Cardiac muscle cell (in vitro differentiated cells and primary cell): ENCODE measurements at places on chromosomes 12 and 14. TPM values are rescaled to one million over a fixed set of nuclear protein-coding genes. Genes with fewer than 3 reads are reported as not detected.

GRCh38 chr12:33044447-33044846 lies 147.9 kb upstream of the PKP2 start:
- no peak for DNase-seq

DNA sequence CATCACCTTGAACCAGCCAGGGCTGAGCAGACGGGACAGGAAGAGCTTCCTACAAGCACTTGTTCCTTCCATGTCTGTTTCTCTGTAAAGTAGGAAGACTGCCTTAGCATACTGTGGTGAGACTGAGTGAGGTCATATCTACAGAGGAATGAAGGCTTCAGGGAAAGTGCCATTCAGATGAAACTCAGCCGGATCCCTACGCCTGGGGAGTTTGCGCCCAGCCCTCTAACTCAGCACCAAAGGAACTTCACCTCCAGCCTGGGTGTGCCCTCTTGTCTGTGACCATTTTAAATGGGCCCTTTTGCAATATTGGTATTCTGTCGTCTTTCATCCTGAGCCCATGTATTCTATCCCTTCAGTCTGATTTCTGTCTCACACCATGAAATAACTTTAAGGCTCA lies 175.6 kb upstream of the FKBP4 start:
- no peak for DNase-seq

DNA sequence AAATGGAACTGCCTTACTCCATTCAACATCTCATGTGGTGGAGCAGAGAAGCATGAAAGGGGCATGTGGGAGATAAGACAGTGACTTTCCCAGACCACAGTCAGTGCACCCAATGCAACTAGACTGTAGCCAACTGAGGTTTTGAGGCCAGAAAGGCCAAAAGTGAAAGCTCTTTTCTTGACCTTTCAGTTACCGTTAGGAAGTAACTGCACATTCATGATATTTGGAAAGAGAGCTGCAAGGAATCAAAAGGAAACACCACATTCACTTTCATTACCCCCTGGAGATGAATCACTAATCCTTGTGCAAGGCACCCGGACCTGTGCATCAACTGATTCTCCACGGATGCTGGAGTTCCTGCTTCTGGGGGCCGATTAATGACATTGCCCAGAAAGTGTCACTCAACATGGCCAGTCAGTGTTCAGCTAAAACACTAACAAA lies 72.9 kb upstream of the ELK3 start:
- no peak for DNase-seq

GRCh38 chr12:96329545-96329944 lies 70.7 kb downstream of the CDK17 start:
- DNase-seq = no peak

DNA sequence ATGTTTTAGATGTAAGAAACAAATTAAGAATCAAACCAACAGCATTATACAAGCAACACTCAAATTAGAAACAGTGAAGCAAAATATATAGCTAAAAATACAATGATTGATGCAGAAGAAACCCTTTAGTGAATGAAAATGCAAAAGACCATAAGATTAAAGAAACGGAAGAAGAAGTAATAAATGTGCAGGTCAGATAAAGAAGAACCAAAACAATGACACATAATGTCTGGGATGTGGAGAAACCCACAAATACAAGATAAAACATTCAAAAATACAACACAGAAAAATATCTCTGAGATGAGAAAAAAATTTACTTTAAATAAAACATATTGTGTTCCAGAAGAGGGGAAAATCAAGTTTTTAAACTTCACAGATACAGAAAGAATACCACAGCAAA lies 73.4 kb upstream of the AVPR1A start:
- no peak for DNase-seq

ADGRD1 gene
- 58.8 and 74.0 TPM in 2 replicates for total RNA-seq

HOXC6 gene
- not detected in 2 replicates for total RNA-seq

GRCh38 chr14:100065111-100065871 lies at the start of gene EVL:
TSS of gene EVL (plus strand) at chr14:100065422. CDS start at chr14:100065501, 79 bp downstream.
- no peak for DNase-seq

GRCh38 chr14:57389646-57390036 lies 745 bp upstream of the NAA30 start:
- DNase-seq = no peak

GPRC5D gene
- not detected in 2 replicates for total RNA-seq

AKAP3 gene
- total RNA-seq = 13.2 and 20.8 TPM in 2 replicates

- no peak for DNase-seq
These were observed 122.0 kb upstream of the DHRS4 start for GRCh38 chr14:23831596-23831995.

MRPL42 gene
- total RNA-seq = 24.0 and 41.5 TPM in 2 replicates

- no peak for DNase-seq
These were observed 21.4 kb upstream of the NCOR2 start for GRCh38 chr12:124588751-124589267.

GRCh38 chr12:85057370-85057963 lies 21.3 kb downstream of the LRRIQ1 start:
- peak; percentile 67 for DNase-seq

DNA sequence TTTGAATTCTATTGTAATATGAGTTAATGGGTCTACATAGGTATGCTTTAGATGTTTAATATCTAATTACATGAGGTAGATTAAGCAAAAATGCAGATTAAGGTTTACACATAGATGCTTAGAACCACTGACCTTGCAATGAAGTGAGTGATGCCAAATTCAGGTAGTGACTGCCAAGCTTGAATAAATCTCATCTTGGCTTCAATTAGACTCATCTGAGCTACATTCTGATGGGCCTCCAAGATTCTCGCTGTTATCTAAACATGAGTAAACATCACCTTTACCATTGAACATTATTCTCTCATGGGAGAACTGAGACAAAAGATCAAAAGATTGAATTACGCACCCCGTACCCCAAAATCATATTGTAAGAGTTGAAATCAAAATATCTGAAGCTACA lies 68.8 kb upstream of the GNPNAT1 start:
- no peak for DNase-seq

DNA sequence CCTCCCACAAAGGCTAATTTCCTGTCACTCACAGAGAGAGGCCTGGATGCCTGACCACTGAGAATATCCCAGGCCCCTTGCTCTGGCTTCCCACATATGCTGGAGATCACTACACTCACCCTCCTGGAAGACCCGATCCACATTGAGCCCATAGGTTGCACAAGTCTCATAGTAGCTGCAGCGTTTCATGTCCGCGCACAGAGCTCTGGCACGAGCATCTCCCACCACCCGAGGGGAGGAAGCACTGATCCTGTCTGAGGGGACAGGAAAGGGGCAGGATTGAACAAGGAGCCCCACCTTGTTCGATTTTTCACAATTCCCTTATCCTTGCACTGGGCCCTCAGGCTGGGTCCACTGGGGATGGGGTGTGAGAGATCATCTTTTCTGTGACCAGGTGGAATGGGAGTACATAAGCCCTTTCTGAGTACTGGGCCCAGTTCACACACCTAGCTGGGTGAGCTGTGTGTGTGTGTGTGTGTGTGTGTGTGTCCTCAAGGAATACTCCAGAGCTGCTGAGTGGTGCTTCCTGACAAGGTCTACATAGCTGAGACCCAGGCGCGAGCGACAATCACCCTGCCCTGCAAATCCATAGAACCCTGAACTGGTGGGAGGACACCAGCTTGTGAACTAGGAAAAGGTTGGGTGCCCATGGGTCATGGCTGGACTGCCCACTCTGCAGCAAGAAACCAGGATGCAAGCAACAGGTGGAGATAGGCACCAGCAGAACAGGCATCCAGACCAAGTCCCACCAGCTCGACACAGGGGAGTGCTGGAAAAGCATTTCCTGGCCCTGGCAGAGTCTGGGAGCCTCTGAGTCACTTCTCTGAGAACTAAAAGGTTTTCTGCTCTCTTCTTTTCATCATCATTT lies 5.6 kb downstream of the AGAP2 start:
- no peak for DNase-seq

BDKRB2 gene
- total RNA-seq = 0.45 and 0.49 TPM in 2 replicates

DNA sequence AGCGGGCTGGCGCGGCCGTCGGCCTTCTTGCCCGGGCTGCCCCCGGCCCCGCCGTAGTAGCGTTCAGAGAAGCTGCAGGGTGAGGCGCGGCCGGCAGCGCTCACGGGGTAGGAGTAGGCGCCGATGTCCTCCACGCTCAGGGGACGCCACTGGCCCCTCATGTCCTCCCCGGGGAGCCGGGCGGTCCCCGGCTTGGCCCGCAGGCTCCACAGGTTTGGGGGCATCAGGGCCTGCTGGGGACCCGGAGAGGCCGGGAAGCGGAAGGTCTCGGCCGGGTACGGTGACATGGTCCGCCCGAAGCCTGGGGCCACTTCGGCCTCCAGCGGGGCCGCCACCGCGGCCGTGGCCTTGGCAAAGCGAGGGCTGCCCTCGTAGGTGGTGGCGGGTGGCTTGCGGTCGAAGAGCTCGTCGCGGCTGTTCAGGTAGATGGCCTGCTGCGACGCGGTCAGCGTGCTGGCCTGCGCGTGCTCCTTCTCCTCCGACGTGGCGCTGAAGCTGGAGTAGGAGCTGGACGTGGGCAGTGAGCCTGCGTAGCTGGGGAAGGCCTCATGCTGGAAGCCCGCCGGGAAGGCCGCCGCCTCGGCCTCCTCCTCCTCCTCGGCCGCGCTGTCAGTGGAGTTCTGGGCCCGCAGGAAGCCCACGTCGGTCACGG lies 48.7 kb downstream of the BEGAIN start:
- DNase-seq = no peak

DNA sequence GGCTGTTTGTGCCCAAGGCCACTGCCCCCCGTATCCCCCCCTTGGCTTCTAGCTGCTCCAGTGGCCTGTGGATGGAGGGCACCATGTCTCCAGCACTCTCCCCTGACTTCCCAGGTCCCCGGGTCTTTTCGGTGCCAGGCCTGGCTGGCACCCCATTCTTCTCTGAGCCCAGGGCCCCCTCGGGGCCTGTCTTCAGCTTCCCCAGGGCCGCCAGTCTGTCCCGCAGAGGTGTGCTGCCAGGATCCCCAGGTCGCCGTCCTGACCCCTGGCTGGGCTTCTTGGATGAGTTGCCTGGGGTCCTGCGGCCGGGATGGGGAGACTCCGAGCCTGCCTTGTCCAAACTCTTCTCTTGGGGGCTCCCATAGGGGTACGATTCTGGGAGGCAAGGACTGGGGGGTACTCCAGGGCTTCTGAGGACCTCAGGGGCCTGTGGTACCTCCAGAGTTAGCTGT lies 32.5 kb downstream of the NCKAP5L start:
- DNase-seq = no peak

GRCh38 chr12:102551186-102551585 lies 70.8 kb upstream of the IGF1 start:
- DNase-seq = no peak

DNA sequence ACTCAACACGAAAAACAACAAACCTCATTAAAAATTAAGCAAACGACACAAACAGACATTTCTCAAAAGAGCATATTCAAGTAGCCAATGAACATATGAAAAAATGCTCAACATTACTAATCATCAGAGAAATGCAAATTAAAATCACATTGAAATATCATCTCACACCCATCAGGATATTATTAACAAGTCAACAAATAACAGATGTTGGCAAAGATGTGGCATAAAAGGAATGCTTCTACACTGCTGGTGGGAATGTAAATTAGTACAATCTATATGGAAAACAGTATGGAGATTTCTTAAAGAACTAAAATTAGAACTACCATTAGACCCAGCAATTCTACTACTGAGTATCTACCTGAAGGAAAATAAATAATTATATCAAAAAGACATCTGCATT lies 182.2 kb downstream of the KITLG start:
- DNase-seq = no peak

DNA sequence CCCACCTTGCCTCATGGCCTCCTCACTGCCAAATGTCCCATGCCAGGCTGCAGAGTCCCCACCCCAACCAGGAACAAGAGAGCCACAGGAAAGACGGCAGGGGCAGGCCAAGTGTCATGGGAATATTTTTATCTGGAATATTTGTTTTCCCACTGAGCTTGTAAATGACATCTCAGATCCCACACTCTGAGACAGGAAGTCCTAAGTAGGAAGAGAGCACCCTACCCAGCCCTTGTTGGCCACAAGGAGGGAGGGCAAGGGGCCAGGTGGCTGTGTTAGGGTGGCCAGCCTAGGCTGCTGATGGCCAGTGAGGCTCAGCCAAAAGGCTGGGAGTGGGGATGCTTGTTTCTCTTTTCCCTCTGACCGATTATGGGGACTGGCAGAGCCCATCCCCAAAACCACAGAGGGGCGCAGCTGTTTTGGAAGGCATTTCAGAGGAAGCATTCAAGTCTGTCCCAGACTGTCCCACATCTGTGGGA lies 7.7 kb upstream of the MEG3 start:
- no peak for DNase-seq

DNA sequence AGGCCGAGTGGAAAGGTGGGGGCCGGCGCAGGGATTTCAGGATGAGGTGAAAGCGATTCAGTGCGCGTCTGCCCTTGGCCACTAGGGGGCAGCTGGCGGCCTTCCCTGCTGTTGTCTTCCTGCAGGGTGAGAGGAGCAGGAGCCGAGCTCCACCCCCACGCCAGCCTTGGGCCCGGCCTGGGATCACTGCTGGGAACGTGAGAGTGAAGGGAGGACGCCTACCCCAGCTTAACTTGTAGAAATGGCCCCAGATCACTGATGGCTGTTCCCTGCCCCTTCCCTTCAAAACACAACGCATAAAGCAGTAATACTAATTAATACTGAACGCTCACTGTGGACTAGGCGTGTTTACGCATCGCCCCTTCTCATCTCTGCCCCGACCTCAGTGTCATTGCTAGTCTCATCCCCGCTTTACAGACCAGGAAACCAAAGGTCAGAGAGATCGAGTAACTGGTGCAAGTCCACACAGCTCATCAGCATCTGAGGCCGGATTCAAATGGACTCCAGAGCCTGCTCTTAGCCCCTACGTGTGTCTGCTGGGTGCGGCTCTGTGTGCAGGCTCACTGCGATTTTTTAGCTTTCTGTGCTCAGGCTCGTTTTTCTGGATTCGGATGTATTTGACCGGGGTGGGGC lies 24.3 kb downstream of the MVK start:
- peak; percentile 88 for DNase-seq

TAS2R7 gene
- total RNA-seq = not detected in 2 replicates

DNA sequence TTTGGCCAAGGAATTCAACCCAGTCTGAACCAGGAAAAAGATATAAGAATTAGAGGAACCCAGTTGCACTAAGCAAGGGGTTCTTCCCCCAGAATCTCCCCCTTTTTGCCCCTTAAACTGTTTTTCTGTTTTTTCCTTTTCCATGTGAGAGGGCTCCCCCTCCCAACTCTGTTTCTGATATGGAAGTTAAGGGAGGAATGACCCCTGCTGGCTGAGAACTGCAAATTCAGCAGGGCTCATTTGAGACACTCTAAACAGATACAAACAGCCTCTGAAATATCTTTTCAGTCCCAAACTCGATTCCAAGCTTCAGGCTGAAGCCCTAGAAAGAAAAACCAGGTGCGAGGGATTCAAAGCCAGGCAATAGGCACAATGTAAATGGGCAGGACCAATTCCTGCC lies 132.7 kb downstream of the SLC41A2 start:
- peak; percentile 12 for DNase-seq

GRCh38 chr12:6181583-6182278 lies 18.5 kb upstream of the CD9 start:
- no peak for DNase-seq
